ENCODE measurements at places on chromosomes 6 and 20.

DNA sequence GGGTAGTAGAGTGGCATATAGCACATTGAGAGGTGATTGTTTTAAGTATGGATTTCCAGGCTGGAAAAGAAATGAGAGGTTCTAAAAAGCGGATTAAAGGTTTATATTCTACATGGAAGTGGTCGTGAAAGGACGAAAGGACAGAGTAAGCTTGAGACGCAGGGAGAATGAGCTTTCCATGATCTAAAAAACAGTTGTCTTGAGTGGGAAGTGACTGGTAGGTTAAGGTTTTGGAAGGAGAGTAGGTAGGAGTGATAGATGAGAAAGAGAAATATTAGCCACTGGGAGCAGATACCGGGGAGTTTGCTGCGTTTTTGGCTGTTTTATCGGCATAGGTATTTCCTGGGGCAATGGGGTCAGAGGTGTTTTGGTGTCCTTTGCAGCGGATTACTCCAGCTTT lies 750.6 kb upstream of the ADGRB3 start:
- DNase-seq = no peak

- DNase-seq = no peak
Measured at GRCh38 chr6:35025232-35026188, 115.6 kb downstream of the TCP11 start.

GRCh38 chr6:74925683-74926082 lies 280.2 kb downstream of the COL12A1 start:
- DNase-seq = no peak

DNA sequence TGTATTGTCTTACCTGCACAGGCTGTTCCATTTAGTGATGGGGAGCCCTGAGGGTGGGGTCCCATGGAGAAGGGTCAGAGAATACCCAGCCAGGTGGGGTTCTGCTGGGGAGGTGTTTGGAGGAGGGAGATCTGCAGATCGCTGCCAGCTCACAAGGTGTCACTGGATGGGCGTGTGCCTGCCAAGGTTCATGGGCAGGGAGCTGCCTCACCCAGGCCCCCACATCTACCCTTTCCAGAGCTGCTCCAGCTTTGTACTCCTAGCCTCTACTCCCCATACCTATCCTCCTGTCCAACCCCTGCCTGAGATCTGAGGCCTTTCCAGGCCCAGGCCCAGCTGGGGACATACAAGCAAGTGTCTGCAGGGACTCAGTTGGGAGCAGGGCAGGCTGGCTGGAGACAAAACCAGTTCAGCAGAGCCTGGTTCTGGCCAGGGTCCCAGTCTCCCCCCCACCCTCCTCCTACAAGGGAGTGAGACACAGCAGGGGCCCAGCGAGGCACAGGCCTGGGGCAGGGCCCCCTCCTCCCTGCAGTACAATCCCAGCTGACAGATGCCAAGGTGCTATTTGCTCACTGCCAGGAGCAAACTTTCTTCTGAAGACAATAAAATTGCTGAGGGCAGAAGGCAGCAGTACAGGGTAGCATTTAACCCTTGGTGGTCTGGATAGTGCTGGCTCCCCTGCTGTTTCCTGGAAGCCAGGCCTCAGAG lies 19.7 kb downstream of the SPDEF start:
- DNase-seq = no peak

DNA sequence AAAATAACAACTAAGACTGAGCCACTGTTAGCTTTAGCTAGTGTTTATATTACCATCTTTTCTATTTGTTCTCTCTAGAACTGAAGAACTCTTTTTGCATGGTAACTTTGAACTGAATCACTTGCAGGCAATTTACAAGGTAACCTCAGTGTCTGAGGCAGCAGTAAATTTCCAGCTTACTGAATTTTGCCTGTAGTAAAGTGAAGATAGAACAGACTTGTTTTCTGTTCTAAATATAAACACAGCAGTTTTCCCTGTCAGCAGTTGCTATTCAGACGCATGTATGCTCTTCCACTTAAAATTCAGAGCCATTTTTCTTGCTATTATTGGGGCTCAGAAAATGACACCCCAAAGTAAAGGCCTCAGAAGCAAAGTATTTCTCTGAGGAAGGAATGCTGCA lies 974.0 kb upstream of the GJE1 start:
- no peak for DNase-seq
